ENCODE measurements at places on chromosomes 1 and 21.

GRCh38 chr21:35575280-35575915, 484.9 kb downstream of the SETD4 start:
- no peak for DNase-seq

- no peak for DNase-seq
Measured at GRCh38 chr21:33619726-33620125, 21.8 kb downstream of the CRYZL1 start.

DNA sequence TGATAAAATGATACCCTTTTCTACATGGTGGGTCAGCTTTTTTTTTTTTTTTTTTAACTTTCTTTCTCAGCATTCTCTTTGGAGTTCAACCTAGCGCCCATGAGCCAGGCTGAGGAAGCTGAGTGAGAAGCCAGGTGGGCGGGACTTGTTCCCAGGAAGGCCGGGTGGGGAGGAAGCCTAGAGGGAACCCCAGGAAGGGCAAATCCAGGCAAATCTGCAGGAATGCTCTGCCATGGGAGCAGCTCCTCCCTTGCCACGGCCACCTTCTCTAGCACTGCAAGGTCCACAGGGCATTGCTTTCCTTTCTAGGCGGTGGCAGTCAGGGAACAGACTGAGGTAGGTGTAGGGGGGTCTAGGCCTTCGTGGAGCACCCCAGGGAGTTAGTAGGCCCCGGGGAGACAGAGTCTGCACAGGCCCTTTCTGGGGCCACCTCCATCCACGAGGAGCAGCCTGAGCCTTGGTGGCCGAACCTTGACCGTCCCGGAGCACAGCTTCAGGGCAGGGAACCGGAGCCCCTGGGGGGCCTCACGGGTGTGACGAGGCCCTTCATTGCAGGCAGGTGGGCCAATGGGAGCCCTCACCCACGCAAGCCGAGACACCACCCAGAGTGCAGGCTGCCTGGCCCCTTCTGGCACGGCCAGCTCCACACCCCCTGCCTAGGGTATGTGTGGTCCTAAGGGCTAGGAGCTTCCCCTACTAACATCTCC, 18.2 kb upstream of the CCDC27 start:
- no peak for DNase-seq

DNA sequence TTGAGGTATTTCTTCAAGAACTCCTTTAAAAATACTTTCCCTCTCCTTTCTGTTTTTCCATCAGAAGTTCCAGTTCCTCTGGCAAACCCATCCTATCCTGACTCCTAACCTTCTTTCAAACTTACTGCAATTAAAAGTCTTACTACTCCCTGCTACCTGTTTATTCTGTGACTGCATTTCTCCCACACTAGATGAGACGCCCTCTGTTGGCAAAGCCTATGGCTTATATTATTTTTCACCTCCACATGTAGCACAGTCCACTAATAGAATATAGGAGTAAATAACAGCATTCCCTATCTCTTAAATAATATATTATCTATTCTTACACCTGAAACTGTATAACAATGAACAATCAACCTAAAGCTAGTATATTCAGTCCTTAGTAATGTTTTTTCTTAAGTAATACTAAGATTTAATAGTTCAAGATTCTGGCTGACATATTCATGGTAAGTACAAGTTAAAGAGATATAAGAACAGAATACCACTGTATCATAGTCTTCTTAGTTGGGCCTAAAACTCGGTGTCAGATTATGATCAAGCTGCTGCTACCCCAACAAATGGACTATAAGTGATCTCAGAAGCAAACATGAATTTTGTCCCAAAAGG, 54.8 kb downstream of the RAB3GAP2 start:
- no peak for DNase-seq

GRCh38 chr1:53080769-53081168, 18.8 kb downstream of the PODN start:
- DNase-seq: no peak

DNA sequence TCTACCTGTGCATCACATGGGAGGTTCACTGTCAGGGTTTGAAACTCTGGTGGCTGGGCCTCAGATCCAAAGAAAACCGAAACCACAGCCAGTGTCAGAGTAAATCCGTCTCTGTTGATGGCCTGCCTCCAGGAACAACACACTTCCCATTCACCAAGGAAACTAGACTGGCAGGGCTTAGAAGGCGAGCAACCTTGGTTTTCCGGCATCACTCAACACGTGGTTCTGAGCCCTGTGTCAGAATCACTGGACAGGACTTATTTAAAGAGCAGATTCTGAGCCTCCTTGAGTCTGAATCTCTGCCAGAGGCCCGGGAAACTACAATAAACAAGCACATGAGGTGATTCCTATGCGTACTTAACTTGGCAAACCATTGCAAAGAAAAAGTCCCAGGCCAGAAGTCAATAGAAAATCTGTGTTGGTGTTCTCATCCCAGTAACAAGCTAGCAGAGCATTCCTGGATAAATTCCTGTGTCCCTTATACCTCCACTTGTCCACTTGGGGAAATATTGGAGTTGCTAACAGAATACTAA, 70.0 kb downstream of the KCTD3 start:
- DNase-seq: no peak

DNA sequence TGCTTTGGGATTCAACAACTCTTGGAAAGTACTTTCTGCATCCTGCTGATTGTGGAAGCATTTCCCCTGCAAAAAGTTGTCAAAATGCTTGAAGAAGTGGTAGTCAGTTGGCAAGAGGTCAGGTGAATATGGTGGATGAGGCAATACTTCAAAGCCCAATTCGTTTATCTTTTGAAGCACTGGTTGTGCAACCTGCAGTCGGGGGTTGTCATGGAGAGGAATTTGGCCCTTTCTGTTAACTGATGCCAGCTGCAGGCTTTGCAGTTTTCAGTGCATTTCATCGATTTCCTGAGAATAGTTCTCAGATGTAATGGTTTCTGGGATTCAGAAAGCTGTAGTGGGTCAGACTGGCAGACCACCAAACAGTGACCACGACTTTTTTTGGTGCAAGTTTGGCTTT, 47.6 kb upstream of the GJA5 start:
- DNase-seq: no peak

DNA sequence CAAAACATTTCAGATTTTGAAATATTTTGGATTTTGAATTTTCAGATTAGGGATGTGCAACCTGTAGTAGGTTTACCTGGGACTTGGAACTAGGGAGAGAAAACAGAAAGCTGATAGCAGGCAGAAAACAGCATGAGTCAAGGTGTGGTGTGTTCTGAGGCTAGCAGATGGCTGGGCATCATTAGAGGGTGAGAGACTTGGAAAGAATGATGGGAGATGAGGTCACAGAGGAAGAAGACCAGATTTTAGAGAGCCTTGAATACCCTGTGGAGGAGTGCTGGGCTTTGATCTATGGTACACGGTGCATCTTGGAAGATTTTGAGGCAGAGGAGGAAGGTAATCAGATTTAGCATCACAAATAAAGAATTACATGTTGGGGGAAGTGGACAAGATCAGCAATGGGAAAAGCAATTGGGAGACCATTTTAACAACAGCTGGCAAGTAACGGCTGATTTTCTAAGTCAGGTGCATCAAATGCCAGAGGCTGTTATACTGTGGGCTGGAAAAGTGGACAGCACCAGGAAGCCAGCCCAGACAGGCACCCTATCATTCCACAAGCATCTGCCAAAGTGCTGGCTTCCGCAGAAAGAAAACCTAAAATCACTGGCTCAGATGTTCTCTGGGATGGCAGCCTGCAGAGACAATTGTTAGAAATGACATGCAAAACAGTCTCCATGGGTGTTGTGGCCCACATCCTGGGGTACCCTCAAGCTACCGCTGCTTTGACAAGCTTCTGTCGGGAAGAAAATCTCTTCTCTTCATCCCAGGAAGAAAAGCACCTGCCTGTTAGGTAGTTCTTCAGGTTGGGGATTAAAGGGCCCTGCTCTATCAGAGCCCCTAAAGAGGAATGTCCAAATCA, 30.9 kb upstream of the CAMK1G start:
- DNase-seq: no peak

DNA sequence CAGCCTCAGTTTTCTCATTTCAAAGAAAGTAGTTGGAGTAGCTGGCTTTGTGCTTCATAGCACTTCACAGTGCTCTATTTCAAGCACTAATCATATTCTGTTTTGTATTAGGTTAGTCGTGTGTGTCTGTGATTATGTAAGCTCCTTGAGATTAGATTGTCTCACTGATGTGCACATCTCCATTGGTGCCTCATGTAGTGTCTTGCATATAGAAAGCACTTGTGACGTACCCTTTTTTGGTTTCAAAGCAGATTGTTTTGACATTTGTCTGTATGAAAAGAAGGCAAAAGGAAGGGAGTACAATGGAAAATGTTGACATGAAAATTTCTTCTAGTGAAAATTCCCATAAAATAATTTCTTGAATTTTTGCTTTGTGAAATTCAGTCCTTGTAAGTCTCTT, 13.9 kb downstream of the BTBD8 start:
- DNase-seq: no peak

DNA sequence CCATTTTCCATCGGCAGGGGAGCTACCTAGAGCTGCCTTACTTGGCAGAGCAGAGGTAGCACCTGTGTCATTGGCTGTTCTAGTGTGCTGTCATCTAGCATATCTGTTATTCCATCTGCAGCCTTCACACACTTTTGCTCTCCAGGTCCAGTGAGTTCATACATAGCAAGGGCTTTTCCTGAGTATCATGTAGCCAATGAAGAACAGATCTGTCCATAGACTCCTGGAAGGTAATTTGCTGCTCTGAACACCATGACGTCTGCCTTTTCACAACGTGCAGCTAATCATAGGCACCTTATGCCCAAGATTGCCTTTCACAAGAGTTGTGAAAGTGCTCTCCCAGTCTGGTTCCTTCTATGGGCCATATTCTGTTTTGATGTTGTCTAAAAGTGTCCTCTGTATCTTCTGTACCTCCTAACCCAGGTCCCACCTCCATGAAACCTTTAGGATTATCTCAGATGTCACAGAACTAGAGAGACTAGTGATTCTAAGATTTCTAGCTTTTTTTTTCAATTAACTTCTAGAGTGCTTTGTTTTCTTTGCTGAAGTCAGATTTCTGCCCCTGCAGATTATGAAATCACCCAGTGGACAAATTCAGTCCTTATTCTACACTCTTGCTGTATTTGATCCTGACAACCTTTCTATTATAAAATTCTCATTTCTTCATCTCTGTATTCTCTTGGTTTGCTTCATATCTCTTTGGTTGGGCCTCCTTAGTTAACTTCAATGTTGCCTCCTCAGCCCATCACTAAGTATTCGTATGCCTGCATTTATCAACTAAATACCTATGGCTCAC, 134.8 kb downstream of the PBX1 start:
- no peak for DNase-seq

GRCh38 chr1:87134061-87134460, 194.6 kb upstream of the LMO4 start:
- no peak for DNase-seq

DNA sequence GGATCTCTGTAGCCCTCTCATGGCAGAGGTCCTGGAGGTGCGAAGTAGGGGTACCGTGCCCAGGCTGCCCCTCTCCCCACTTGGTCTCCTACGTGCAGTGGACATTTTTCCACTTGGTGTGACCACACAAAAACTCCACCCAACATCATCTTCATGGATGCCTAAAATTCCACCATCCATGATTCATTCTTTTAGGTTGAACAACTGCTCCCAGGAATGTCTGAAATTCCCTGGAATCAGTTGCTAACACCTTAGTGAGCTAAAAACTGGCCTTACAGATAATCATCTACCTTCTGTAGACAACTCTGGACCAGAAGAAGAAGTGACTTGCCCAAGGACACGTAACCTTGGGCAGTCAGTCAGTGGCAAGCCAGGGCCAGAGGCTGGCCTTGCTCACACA, 32.1 kb upstream of the CLIC4 start:
- no peak for DNase-seq

DNA sequence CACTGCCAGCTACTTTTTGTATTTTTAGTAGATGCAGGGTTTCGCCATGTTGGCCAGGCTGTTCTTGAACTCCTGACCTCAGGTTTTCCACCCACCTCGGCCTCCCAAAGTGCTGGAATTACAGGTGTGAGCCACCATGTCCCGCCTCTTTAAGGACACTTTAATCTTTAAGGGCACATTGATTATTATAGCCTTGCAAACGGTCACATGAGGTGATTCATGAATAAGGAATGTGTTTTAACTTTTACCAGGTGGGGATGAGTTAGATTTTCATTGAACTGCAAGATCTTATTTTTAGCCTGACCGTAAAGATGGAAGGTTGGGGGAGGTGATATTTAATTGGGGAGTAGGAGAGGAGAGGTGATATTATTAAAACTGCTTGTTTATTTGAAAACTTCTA, 61.9 kb downstream of the TBCE start:
- DNase-seq: no peak

DNA sequence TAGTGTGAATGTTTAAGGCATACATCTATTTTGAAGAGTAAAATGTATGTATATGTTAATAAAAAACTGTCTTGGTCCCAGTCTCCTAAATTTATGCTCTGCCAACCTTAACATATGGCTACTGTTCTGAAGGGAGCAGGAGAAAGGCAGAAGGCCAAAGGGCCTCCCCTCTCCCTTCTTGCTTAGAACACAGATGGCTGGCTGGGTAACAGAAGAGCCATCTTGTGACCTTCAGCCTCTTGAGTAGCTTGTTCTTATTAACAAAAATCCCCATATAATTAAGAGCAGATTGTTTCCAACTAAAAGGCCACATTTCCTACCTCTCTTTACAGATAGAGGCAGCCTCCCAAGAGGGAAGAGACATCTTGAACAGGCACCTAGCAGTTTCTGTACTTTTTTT, 36.1 kb downstream of the EPB41 start:
- DNase-seq: no peak

DNA sequence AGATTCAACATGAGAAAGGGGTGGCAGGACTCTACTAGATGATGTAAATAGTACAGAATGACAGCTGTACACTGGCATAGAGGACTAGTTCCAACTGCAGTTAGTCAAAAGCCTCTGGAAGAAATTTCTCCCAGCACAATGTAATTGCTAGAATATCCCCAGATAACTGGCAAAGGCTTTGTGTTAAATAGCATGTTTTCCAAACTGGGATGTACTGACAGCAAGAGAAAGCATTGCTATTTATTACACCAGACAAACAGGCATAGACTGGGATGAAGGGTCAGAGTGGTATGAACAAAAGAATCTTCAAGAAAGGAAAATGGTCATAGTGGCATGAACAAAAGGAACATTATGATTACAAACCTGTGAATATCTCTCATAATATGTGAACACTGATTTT, 115.9 kb upstream of the CXADR start:
- DNase-seq: no peak

DNA sequence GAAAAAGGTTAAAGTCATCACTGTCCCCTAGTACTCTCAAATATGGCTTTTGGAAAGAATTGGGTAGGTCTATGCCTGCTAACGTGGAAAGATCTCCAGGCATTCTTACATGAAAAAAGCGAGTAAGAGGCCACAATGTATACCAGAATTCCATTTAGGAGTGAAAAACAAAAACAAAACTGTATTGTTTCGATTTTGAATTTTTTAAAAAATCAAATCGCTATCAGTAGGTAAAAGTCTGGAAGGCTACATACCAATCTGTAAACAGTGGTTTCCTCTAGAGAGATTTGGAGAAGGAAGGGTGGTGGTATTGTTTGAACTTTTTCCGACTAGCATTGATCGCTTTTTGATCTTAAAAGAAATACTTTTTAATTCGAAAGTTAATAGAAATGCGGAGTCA, 55.9 kb downstream of the RRAGC start:
- DNase-seq: no peak

Data from stimulated activated CD4-positive, alpha-beta T cell treated with anti-CD3 and anti-CD28 coated beads, Interleukin-1b, Interleukin-23, amount 100 ng/mL, for 48 hours (primary cell).